NCI-H526 treated with DMSO at 0.1 percent for 48 hours (cell line): ENCODE measurements at places on chromosomes 2 and 18.

- DNase-seq, result no peak
Measured at GRCh38 chr2:236671896-236672562, 102.4 kb downstream of the ACKR3 start.

- DNase-seq, result no peak
Measured at GRCh38 chr2:45433363-45433762, 177.7 kb downstream of the SRBD1 start.

DNA sequence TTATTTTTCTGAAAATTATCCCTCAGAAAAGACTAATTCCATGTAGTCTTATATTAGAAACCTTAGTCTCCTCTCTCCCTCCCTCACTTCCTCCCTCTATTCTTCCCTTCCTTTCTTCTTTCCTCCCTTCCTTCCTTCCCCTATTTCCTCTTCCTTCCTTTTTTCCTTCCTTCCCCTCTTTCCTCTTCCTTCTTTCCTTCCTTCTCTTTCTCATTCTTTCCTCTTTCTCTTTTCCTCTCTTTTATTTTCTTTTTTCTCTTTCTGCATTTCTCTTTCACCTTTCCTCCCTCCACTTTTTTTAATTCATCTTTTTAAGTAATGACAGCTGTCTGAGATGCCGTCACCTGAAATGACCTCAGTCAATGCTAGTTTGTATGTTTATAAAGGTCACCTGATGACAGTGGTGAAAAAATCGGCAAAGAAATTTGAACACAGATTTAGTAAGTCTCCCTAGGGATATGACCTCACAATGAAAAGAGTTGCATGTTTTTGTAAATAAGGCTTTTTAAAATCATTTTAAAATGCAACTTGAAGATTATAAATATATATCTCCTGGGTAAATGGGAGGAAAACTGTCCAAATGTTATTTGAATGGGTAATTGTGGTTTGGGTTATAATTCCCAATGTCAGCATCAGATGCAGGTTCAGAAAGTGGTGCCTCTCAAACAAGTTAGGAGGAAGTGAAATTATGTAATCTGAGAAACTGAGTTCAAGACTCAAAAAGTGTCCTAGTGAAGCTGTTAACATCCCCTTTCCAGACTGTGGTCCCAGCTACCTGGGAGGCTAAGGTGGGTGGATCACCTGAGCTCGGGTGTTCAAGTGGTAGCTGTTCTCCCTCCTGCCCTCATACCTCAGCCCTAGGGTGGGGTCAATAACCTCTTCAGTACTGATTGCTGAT lies 90.3 kb upstream of the ST3GAL5 start:
- no peak for DNase-seq

- DNase-seq, result no peak
Measured at GRCh38 chr2:85156153-85156552, 23.0 kb downstream of the TCF7L1 start.

DNA sequence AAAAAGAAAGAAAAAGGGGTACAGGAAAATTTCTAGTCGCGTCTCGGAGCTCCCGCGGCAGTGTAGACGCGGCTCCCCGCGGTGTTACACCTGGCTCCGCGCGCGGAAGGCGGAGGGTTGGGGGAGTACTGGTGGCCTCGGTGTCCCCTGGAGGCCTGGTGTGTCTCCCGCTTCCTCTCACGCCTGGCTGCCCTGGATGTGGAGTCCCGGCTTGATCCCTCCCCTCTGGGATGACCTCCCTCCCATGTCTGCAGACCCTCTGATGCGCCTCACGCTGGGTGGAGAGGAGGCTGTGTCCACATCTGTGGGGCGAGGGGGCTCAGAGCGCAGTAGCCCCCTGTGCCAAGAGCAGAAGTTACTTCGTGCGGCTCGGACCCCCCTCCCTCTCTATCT lies 1.2 kb downstream of the KIF5C start:
- peak; percentile 25 for DNase-seq

- no peak for DNase-seq
Measured at GRCh38 chr2:9979977-9980376, 28.5 kb downstream of the GRHL1 start.

DNA sequence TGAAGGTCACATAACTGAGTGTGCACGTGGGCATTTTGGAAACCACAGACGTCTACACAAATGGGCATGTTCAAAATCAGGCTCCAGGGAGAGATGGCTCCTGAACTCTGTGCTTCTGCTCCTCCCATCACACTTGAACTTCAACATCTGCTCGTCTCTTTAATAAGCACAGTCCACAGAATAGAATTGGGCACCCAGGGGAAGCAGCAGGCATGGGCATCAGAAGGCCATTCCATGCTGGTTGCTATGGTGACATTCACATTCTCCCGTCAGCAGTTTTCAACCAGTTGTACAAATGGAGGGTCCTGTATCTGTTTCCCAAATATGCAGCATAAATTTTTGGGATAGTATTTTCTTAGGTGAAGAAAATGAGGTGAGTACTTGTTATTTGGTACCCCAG lies 183.7 kb upstream of the COPS8 start:
- no peak for DNase-seq

DNA sequence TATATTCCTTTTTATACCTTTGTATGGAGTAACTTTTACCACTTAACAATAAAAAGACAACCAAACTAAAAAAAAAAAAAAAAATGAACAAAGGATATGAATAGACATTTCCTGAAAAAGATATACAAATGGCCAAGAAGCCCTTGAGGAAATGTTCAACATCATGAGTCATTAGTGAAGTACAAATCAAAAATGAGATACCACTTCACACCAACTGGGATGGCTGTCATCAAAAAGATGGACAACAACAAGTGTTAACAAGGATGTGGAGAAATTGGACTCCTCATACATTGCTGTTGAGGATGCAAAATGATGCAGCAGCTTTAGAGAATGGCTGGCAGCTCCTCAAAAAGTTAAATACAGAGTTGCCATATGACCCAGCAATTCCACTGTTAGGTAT lies 22.6 kb upstream of the SCYGR2 start:
- no peak for DNase-seq

GRCh38 chr2:127517465-127517864 lies 8.8 kb downstream of the IWS1 start:
- no peak for DNase-seq

GRCh38 chr2:137969418-137969765 lies 5.1 kb downstream of the HNMT start:
- no peak for DNase-seq

DNA sequence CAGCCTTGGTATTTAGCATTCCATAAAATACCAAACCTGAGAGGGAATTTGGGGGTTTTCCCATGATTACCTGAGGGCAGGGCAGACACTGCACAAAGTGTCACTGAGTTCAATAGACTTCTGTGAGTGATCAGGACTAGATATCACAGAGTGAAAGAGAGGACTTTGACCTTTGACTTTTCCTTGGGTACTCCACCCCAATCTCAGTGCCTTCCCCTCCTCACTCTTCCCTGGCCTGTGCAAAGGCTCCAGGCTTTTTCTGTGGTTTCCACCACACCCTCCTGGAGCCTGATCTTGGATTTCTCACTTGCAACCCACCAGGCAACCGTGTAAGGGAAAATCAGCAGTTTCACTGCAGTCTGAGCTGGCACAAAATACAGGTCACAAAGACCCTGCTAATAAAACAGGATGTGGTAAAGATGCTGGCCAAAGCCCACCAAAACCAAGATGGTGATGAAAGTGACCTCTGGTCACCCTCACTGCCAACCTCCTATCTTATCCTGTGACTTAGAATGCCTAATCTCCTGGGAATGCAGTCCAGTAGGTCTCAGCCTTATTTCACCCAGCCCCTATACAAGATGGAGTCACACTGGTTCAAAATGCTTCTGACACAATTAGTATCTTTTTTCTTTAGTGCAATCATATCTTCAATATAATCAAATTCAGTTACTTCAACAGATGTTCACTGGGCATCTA lies 64.0 kb downstream of the BOD1L2 start:
- DNase-seq, result no peak

DNA sequence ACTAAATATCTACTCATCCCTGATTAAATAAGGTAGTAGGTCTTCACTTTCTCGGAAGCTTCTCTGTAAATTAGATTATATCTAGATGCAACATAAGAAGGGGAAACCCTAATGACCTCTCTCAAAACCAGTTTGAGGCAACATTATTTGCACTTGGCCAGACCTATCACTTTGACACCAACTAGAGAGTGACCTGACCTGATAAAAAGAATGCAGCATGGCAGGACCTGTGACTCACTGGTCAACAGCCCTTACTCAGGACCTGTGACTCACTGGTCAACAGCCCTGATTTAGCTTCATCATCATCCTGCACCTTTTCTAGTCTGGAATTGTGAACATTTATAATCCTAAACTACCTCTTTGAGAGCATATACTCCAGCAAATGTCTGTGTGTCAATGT lies 1957.7 kb upstream of the CELF4 start:
- DNase-seq, result no peak

GRCh38 chr2:150610670-150611279 lies 123.3 kb upstream of the RND3 start:
- DNase-seq, result peak; percentile 18

DNA sequence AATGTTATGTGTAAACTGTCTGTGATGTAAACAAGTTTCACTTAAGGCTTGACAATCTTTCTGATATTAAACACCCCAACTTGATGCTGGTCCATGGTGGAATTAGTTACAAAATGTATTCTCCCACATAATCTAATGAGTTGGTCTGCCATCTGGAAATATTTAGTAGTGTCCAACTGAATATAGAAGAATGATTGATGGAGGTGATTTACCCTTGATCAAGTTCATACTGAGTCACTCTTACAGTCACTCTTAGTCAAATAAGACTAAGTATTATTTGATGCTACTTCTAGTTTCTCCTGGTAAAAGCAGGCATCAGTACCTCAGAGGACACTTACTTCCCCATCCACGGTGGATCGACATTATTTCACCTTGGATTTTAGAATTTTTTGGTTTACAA lies 198.1 kb downstream of the SATB2 start:
- no peak for DNase-seq

DNA sequence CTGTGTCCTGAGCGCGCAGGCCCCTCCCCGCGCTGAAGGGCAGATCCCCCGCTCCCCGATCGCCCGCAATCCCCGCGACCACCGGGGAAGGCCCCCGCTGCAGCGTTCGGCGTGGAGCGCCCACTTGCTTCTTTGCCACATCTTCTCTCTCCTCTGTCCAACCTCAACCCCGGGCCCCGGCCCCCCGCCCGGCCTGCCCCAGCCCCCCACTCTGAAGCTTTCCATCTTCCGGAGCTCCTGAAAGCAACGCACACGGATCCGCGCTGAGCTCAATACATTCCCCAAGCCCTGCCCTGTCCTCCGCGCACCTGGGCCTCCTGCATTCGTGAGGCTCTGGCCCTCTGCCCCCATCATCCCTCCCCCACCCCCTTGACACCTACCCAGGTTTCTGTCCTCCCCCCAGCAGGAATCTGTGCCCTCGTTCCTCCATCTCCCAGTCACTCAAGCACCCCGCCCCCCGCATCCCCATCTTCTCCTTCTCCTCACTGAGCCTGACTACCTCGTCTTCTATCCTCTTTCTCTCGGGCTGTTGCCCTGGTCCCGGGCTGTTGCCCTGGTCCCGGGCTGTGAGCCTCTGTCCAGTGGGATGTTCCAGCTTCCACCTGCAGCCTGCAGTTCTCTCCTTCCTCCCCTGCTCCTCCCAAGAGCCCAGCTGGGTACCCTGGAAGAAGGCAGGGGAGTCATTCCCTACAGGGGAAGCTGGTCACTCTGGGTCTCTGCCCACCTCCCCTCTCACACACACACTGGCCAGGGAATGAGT lies 7.8 kb downstream of the SPEG start:
- no peak for DNase-seq

DNA sequence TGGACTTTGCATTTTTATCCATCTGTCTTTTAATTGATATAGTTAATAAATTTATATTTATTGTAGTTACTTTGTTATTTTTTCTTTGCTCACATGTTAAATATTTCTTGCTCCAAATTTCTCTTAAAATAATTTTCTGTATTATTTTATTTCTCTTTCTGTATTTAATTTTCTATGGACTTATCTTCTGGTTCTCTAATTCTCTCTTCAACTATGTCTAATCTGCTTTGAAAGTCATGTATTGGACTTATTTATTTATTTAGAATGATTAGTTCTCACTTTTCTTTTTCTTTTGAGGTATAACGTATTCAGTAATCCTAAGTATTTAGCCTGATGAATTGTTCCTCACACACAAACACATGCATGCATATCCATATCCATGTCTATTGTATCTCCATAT lies 53.1 kb downstream of the ASB1 start:
- no peak for DNase-seq

DNA sequence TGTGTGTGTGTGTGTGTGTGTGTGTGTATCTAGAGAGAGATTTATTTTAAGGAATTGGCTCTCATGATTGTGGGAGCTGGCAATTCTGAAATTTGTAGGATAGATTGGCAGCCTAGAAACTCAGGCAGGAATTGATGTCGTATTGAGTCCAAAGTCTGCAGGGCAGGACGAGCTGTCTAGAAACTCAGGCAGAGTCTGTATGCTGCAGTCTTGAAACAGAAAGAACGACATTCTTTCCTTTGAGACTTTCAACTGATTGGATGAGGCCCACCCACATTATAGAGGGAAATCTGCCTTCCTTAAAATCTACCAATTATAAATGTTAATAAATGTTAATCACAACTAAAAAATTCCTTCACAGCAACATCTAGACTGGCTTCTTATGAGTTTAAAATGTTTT lies 436.6 kb upstream of the FANCL start:
- no peak for DNase-seq

GRCh38 chr18:48548011-48548771 lies 9.4 kb downstream of the CTIF start:
- DNase-seq, result no peak

DNA sequence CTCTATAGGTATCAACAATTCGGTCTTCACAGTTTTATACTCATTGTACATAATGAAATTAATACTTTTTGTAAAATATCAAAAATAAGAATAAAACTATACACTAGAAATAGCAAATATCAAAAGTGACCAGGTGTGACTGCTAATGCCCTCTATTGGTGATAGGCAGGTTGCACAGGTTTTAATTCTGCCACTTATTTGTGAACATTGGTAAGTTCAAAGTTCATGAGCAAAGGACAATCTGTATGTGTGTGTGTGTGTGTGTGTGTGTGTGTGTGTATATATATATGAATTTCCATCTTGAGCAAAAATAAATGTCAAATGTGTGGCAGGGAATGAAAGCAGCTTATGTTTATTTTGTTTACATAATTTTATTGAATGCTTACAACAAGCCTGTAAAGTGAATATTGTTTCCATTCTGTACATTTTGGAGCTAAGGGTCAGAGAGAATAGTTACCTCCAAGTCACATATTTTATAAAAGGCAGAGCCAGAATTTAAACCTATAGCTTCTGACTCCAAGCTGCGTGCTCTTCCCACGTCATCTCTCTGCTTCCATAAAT lies 537.4 kb downstream of the CPS1 start:
- DNase-seq, result no peak

DNA sequence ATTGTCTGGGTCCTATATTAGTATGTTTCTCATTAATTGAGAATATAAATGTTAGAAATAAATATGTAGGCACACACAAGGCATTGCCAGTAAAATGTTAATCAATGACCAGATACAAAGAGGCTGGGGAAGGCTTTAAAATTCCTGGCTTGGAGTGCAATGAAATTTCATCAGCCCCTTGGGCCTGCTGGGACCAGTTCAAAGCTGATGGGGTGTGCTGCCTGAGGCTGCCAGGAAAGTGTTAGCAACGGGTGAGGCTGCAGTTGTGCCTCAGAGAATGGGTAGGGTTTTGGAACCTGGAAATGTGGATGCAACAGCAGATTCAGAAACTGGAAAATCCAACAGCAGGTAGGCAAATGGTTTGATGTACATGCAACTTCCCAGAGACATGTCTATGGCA lies 68.9 kb downstream of the DIPK1C start:
- no peak for DNase-seq
